ENCODE measurements at places on chromosomes 6 and 20. TPM values are rescaled to one million over a fixed set of nuclear protein-coding genes. Genes with fewer than 3 reads are reported as not detected.

- no peak overlapping the region for H3K4me3 ChIP-seq
- peaks cover 18% of the 10 kb centered on the region for H3K4me1 ChIP-seq
- peaks cover 44% of the 10 kb centered on the region for H3K27me3 ChIP-seq
- no peaks in the 10 kb centered on the region for H3K36me3 ChIP-seq
- DNase-seq = no peak
These were observed 5.4 kb downstream of the BMP6 start for GRCh38 chr6:7731294-7731693.

Gene HLA-F
- total RNA-seq = 130 TPM

Gene PCED1A
- 25.1 TPM for total RNA-seq

Gene CALHM6
- total RNA-seq = 43.4 TPM

Gene PLCB4
- total RNA-seq = 7.6 TPM

Gene VNN1
- total RNA-seq = 0.33 TPM

Gene OR2W1
- total RNA-seq = not detected

Gene PXT1
- 0.05 TPM for total RNA-seq

DNA sequence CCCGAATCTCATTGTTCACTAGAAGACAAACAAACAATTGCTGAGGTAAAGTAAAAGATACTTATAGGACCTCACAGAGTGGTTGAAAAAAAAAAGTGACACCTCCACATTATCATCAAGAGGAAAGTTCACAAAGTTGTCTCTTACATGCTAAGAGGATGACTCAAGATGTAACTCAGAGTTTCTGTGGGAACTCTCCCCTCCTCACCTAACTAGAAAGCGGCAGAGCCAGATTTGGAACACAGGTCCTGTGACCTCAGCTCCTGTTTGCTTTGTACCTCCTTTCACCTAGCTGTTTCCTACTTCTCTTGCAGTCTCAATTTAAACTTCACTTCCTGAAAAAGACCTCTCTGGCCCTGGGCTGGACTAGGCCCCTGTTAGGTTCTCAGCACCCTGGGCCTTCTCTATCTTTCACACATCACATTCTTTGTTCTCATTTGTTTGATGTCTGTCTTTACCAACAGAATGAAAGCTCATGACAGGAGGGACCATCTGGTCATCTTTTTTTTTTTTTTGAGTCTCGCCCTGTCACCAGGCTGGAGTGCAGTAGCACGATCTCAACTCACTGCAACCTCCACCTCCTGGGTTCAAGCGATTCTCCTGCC, 60.8 kb downstream of the CD24 start:
- H3K4me3 ChIP-seq = no peak overlapping the region
- H3K27ac ChIP-seq = no peak overlapping the region

Gene HRH3
- total RNA-seq = not detected

- H3K36me3 ChIP-seq = no peaks in the 10 kb centered on the region
- no peaks in the 10 kb centered on the region for H3K27me3 ChIP-seq
- no peak overlapping the region for H3K27ac ChIP-seq
- peaks cover 9% of the 10 kb centered on the region for H3K4me1 ChIP-seq
- H3K4me3 ChIP-seq = no peak overlapping the region
- no peak for DNase-seq
These were observed 21.6 kb upstream of the LMBRD1 start for GRCh38 chr6:69818223-69818930.

DNA sequence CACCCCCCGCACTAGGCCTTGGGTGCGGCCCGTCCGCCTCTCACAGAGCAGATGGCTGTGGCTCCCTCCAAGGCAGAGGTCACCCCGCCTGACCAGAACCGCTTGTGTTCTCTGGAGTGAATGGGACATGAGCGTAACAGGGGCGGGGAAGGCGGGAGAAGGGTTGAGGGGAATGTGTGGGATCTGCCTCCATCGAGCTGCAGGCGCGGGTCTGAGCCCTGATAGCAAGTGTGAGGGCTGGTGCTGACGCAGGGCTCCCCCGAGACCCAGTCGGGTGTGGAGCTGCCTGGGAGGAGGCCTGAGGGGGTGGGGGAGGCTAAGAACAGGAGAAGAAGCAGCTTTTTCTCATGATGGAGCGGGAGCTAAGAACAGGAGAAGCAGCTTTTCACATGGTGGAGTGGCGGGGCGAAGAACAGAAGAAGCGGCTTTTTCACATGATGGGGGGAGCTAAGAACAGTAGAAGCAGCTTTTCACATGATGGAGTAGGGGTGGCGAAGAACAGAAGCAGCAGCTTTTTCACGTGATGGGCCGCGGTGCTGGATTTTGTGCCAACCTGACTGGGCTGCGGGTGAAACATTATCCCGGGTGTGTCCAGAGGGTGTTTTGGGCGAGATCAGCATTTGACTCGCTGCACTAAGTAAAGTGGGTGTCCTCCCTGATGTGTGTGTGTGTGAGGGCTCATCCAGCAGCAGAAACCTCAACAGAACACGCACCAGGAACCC, 169.3 kb downstream of the TTLL2 start:
- no peaks in the 10 kb centered on the region for H3K4me1 ChIP-seq
- H3K36me3 ChIP-seq = no peaks in the 10 kb centered on the region
- H3K4me3 ChIP-seq = no peak overlapping the region
- no peak overlapping the region for H3K27ac ChIP-seq

Gene OSTM1
- 20.9 TPM for total RNA-seq

DNA sequence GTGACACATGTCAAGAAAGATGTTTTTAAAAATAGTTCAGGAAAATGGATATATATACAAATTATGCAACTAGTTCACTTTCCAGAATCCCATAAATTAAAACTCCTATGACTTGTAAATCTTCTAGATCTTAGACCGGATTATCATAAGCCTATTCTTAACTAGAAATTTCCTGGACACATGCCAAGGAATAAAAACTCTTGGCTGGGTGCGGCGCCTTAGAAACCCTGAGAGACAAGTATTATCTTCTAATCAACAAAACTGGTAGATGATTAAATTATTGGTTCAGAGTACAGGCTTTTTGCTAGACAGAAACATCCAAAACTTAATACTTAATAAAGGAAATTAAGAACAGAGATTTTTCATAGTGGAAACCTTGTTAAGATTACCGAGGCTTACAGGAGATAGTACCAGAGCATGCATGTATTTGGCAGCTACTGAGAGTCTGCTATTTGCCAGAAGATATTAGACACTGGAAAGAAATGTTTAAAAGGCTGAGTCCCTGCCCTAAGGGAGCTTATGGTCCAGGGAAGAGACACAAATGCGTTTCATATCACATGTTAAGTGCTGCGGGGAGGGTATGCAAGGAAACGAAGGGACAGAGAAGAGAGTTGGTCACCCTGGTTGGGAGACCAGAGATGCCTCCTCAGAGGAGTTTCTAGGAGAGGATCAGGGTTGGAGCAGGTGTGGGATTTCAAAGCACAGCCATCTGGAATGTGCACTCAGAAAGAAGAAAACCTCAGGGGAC, 46.5 kb upstream of the IFNGR1 start:
- H3K27me3 ChIP-seq = no peaks in the 10 kb centered on the region
- no peak overlapping the region for H3K27ac ChIP-seq
- no peaks in the 10 kb centered on the region for H3K4me1 ChIP-seq
- H3K4me3 ChIP-seq = no peak overlapping the region
- H3K36me3 ChIP-seq = no peaks in the 10 kb centered on the region
- no peak for DNase-seq

GRCh38 chr20:63483834-63484233, 11.4 kb upstream of the KCNQ2 start:
- H3K36me3 ChIP-seq = no peaks in the 10 kb centered on the region
- no peaks in the 10 kb centered on the region for H3K4me1 ChIP-seq
- no peak for DNase-seq

Gene NRSN2
- 3.8 TPM for total RNA-seq

DNA sequence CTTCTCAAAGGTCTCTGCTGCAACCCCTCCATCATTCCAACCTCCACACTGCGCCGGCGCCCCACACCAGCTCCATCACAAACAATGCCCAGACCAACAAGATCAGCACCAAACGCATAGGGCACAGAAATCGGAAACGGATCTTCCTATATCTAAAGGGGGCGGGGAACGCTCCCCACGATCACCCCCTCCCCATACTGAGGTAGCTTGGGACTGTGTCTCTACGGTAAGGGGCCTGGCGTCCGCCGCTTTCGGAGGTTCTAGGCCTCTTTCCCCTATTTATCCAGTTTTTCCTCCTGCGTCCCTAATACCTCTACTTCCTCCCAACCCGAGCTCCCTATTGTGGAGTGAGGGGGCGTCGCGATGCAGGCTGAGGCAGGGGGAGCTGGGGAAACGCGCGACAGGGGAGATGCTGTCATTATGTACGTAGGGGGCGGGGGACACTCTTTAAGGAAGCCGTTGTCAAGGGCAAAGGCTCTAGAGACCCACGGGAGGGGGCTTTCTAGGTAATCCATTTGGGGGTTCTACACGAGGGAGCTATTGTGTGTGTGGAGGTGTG, 909 bp downstream of the DNAAF9 start:
- H3K27me3 ChIP-seq = peaks cover 10% of the 10 kb centered on the region
- no peak overlapping the region for H3K27ac ChIP-seq
- H3K4me3 ChIP-seq = peak overlapping the region; percentile 69
- peak; percentile 15 for DNase-seq
- no peaks in the 10 kb centered on the region for H3K36me3 ChIP-seq

DNA sequence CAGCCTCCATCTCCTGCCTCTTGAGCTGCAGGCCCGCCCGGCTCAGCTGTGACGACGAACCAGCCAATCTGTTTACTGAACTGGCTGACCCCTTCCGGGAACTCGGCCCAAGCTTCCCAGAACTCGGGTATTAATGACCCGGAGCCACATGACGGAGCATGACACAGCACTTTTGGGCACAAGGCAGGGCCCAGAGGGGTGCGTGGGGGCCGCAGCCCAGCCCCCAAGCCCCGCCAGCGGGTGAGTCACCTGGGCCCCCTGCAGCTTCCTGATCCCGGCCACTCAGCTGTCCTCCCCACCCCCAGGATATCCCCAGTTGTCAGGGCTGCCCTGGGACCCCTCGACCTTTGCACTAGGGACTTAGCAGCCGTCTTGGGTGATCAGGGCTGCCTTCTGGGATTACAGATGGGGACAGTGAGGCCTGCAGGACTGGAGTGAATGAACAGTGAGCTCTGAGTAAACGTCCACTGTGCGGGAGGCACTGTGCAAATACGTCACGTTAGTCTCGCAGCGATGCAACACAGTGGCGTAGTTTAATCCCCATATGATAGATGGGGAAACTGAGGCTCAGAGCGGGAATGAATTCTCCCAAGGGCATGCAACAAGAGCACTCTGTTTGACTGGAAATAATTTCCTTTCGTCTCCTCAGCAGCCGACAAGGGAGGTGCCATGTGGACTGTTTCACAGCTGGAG, 102.1 kb downstream of the CEBPB start:
- no peak for DNase-seq
- peaks cover 8% of the 10 kb centered on the region for H3K4me1 ChIP-seq
- H3K4me3 ChIP-seq = no peak overlapping the region
- no peaks in the 10 kb centered on the region for H3K36me3 ChIP-seq
- no peak overlapping the region for H3K27ac ChIP-seq

Gene TRIM31
- total RNA-seq = 0.28 TPM
